ENCODE measurements at places on chromosomes 2 and 18.

- no peak for DNase-seq
These were observed 30.6 kb upstream of the EPG5 start for GRCh38 chr18:45997700-45998151.

DNA sequence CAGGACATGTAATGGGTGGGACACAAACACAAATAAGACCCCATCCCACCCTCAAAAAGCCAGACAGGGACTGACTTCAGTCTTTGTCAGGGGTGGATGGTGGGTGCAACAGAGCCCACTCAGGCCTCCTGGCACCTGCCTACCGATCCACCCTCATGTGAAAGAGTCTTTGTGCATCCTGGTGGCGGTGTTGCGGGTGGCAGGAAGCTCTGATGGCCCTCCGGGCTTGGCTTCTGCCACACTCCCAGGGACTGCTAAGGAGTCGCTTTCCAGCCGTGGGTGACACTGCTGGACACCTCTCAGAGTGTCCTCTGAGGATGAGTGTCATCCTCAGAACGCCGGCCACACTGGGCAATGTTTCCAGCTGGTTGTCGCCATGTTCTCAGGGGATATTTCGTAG, 92.6 kb downstream of the LDLRAD4 start:
- DNase-seq = no peak

DNA sequence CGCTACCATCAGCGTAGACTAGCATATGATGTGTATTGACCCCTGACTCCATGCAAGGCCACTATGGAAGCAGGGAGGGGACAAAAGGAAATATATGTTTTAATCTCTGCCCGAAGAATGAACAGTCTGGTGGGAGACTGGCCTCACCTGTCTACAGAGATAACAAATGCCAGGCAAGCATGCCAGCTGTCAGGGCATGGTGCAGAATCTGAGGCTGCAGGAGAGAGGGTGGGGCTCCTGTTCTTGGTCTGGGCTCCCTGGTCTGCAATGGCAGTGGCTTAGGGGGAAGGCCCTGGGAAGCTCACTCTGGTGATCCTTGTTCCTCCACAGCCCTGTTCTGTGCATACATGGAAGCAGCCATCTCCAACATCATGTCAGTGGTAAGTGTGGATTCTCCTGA, 27.5 kb downstream of the SLC14A2 start:
- no peak for DNase-seq

DNA sequence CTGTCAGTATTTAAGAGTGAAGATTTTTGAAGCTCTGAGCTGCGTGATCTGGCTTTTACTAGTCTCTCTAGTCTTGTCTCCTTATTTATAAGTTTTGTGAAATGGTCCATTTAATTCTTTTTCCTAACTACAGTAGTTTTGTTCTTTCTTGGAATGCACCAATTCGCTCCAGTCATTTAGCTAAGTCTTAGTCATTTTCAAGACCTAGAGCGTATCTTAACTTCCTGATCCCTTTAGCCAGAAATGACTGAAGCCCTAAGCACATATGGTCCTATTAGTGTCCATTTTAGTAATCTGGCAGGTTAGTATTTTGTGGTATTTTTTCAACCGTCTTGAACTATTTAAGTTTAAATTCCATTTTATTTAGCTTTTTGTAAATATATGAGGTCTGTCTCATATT, 3.6 kb downstream of the BIRC6 start:
- DNase-seq = no peak

DNA sequence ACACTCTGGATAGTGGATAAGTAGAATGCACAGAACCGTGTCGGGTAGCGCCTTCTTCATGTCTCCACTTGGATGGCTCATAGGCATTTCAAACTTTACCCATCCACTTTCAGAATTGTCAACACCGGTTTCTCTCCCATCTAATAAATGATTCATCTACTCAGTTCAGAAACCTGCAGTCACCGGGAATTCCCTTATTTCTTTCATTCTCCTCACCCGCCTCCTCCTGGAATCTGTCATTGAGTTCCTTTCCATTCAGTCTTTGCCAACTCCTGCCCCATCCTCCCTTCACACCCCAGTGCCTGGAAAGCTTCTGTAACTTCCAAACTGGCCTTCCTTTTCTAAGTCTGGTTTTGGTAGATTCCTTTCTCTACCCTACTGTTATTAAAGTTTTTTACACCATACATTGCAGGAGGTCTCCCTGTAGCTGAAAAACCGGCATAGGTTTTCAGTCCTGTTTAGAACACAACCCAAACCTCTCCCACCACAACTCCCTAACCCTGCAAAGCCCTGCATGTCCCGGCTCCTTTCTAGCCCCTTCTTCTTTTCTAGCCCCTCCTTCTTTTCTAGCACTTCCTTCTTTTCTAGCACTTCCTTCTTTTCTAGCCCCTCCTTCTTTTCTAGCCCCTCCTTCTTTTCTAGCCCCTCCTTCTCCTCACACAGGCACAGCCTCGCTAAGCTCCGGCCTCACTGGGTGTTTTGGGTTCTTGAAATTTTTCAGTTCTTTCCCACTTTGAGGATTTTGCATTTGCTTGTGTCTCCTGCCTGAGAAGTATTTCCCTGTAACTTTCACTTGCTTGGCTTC, 133.9 kb upstream of the KLHL14 start:
- DNase-seq = no peak

- DNase-seq = no peak
These were observed 258.6 kb upstream of the CRIM1 start for GRCh38 chr2:36097022-36097421.

DNA sequence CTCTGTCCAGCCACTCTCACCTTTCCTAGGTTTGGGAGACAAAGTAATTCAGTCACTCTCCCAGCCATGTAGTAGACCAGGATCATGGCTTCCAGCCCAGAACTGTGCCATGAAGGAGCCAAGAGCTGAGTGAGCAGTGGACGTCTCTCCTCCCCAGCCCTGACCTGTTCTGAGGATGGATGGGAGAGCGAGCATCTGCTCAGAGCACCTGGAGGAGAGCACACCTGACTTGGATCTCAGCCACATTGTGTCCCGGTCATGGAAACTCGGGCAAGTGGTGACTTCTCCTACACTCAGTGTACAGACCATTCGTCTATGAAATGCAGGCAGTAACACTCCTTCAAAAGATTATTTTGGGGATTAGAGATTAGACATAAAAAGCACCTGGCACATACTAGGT, 299.7 kb downstream of the TNS1 start:
- DNase-seq = no peak

DNA sequence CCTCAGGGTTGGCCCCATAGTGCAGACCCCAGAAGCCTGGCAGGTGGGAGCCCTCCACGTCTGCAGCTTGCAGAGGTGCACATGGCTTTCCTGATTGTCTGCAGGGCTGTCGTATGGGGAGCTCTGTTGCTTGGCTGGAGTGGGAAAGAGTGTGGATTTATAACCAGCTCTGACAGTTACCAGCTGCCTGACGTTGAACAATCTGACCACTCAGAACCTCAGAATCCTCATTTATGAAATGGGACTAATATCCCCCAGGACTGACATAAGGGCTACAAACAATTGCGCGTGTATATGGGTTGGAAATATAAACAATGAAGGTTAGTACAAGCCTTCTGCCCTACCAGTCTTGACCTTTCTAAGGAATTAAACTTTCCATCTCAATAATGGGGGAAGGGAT, 13.9 kb upstream of the PXDN start:
- DNase-seq = no peak

GRCh38 chr2:218406949-218407618, 7.4 kb downstream of the CTDSP1 start:
- DNase-seq = peak; percentile 30

DNA sequence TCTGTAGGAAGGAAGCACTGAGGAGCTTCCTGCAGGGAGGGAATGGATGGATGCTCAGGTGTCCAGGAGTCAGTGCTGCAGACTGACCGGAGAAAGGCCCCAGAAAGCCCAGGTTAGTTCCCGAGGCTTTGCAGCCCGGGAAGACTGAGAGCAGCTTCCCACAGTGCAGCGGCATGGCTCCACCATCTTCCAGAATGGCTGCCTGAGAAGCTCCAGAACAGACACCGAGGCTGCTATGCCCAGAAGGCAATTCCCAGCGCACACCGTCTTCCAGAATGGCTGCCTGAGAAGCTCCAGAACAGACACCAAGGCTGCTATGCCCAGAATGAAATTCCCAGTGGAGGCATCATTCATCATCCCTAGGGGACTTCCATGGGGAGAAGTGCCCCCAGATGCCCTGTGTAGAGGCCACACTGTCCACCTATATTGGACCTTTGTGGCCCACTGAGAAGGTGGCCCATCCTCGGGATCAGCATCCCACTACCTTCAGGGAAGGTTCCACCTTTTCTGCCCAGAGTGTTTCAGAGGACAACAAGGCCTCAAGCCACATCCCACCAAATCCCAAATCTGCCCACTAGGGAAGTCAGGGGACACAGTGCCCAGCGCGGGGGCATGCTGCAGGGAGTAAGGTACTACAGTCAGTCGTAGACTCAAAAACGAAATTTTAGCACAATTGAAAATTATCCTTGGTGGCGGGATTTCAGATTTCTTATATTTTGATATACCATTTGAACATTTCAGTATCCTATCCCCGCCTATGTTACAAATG, 80.5 kb downstream of the KCNF1 start:
- DNase-seq = no peak

DNA sequence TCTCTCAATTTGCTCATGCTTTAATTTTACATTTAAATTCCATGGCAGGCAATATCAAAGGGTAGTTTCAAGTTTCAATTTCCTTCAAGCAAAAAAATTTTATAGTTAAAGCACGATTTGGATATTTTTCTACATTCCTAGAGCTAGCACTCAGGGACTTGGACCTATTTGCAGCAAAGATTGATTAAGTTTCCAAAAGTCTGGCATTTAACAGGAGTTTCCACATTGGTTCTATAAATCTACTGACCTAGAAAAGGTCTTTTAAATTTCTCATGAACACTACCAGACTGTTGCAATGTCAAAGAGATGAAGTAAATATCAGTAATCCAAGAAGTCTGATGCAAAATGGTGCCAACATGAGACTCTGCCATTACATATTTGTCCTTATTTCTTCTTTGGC, 253.7 kb upstream of the LINC00305 start:
- DNase-seq = no peak

DNA sequence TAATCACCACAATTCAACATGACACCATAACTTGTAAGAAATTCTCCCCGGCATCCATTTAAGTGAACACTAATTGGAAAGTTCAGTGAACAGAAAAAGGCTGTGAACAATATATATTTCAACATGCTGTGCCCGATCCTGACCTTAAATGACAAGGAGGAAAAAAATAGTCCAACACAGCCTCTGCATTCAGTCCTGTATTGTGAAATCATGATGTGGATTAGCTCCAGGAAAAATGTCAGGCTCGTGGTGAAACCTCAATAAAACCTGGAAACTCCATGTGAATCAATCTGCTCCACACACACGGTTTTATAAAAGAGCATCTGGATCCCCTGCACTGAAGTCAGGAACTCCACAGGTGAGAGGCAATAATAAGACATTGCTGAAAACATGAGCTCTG, 145.4 kb upstream of the SPOPL start:
- no peak for DNase-seq

- no peak for DNase-seq
These were observed 9.7 kb downstream of the HSBP1L1 start for GRCh38 chr18:79974025-79974654.

DNA sequence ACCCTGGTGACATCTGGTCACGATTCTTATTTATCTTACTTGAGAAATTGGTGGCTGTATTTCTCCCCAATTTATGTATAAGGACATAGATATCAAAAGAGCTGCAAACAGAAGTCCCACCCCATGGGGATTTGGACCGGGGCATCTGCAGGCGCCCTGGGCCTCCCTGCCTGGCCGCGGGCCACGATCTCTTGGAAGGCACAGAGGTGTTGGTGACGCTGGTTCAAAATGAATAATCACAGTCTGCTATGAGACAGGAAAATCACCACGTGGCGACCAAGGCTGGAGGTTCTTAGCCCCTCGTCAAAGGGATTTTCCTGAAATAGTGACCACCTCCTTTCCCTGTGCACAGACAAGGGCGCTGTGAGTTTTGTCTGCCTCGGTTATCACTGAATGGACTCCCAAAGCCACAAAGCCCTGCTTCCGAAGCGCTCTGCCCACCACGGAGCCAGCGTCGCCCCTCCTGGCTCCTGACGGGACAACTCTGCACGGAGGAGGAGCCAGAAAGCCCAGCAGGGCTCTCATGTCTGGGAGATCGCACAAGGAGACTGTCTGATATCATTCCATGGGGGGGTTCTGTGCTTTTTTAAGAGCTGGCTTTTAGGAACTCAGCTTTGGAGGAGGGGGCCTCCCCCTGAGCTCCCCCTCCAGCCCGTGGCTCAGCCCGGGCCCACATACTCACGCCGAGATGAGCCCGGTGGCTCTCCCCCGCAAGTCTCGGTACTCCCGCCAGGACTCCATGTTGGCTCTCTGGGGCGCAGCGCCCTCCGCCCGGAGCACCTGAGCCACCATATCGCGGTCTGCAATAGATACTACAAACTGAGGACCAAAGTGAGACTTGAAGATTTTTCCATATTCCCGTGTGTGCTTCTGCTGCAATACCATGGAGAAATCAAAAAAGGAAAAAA, 14.6 kb downstream of the CYP27C1 start:
- no peak for DNase-seq

DNA sequence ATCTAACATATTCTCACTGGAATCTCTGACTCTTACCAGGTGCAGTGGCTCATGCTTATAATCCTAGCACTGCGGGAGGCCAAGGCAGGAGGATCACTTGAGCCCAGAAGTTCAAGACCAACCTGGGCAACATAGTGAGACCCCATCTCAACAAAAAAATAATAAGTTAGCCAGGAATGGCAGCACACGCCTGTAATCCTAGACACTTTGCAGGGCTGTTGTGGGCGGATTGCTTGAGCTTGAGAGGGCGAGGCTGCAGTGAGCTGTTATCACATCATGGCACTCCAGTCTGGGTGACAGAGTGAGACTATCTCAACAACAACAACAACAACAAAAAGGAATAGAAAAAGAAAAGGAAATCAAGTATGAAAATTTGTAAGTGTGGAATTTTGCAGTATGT, 306.5 kb upstream of the CYP26B1 start:
- DNase-seq = no peak

DNA sequence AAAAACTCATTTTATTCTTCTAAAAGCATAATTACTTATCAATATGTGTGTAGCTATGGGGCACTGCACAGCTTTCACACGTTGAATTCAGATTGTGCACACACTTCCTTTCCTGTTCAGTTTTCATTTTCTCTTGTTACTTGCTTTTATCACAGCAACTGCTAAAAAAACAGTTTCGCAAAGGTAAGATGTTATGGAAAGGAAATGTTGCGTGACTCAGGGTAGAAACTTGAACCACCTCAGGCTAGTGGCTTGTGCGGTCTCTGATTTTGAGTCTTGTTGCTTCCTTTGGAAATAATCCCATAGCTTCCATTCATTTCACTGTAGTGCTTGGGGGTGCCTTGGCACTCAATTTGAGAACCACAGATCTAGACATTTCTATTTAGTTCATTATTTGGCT, 171.9 kb downstream of the FMNL2 start:
- DNase-seq = no peak
